OCI-LY7 (cell line): ENCODE measurements at places on chromosomes 12 and 14. TPM values are rescaled to one million over a fixed set of nuclear protein-coding genes. Genes with fewer than 3 reads are reported as not detected.

Gene KLHL33
- 0.09 and 0.11 TPM in 2 replicates for total RNA-seq

Gene AKAP5
- total RNA-seq, result 0.57 TPM in 2 replicates

Gene ABCD2
- total RNA-seq, result 1.9 and 2.4 TPM in 2 replicates

Gene GLT8D2
- total RNA-seq, result not detected in 2 replicates

Gene AICDA
- total RNA-seq, result 38.5 and 55.9 TPM in 2 replicates

Gene DCN
- not detected in 2 replicates for total RNA-seq

Gene P2RX2
- total RNA-seq, result not detected in 2 replicates

Gene SPTB
- not detected in 2 replicates for total RNA-seq

Gene OVCH1
- total RNA-seq, result not detected in 2 replicates

GRCh38 chr14:55071870-55072640, 20.6 kb downstream of the MAPK1IP1L start:
- peak; percentile 36 for DNase-seq

GRCh38 chr12:131559517-131560516, 151.1 kb upstream of the SFSWAP start:
- peak; percentile 41 for DNase-seq

- no peak for DNase-seq
Measured at GRCh38 chr14:92785667-92786426, 8.3 kb upstream of the GOLGA5 start.

DNA sequence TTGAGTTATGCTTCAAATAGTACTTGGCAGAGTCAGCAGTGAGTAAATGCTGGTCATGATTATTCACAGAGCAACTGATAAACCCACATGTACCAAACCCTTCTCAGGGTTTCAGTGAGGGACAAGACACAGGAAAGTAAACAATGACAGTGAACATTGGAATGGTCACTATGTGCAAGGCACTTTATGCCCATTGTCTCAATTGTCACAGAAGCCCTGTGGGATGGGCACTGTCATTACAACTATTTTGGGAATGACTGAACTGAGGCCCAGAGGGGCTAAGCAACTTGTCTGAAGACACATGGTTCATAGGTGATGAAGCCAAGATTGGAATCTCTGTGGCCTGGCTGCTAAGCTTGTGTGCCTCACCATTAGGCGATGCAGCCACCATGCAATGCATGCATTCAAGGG, 238.5 kb downstream of the RBM19 start:
- DNase-seq, result no peak

DNA sequence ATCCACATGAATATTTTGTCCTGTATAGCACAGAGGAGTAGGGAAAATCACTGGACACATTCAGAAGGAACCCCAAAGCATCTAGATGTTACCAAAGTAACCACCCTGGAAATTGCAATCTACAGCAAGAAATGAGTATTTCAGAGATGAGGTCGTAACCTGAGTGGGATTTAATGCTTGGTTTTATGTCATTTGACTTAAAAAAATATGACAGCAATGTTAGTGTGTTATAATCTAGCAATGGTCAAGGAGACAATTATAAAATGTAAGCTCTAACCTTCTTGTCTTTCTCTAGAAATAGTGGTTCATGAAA, 256.6 kb downstream of the NAV3 start:
- no peak for DNase-seq

DNA sequence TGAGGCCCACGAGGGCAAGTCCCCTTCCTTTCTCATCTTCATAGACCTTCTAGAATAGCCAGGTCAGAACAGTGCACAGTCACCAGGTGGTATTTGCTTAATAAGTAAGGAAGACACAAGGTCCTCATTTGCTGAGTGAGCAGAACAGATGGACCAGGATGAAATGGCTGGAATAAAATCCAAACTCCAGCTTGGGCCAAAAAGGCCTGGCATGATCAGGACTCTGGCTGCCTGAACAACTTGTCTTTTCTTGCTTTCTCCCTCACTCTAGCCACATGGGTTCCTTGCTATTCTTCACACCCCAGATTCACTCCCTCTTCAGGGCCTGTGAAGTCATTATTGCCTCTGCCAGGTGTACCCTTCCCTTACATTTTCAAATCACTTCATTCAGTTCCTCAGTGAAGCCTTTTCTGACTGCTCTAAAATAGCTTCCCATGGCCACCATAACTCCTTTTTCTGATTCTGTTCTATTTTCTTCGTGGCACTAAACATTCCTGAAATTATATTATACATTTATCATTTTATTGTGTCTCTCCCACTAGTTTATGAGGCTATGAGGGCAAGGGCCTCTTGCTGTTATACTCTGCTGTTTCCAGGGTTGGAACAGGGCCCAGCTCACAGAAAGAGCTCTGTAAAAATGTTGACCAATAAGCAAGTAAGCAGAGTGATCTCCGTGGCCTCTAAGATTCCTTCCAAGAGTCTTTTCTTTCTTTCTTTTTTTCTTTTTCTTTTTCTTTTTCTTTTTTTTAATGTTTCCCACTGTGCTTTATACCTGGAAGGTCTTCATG, 150.8 kb downstream of the TTC8 start:
- DNase-seq, result no peak

DNA sequence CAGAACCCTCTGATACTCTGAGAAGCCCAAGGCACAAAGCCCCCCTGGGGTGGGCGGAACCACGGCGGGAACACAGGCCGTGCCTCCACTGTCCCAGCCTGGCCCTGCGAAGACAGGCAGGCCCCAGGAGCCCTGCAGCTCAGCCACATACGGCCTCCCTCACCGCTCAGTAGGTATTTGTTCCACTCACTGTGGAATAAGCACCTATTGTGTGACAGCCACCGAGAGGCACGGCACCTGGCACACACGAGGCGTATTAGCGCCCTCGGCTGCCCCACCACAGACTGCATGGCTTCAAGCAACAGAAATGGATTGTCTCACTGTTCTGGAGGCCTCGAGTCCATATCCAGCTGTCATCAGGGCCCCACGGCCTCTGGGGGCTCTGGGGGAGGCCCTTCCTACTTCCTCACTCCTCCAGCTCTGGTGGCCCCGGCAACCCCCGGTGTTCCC, 66.3 kb downstream of the NCOR2 start:
- no peak for DNase-seq

DNA sequence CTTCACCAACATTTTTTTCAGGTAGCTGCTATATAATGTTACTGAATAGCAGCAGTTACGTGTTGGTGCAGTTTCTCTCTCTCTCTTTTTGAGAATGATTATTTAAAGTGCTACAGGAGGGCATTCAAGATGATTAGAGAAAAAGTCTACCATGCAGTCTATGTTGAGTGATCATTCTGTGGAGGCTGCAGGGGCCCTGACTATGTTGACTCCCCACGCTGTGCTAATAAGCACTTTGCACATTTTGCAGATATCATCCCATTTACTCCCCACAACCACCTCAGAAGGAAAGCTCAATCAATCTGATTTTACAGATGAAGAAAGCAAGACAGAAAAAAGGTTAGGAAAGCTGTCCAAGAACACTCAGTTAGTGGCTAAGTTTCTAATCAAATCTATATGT, 87.8 kb downstream of the RTN1 start:
- DNase-seq, result no peak

- no peak for DNase-seq
Measured at GRCh38 chr14:98878282-98878681, 393.7 kb downstream of the BCL11B start.

GRCh38 chr12:47949441-47950341, 13.7 kb upstream of the TMEM106C start:
- peak; percentile 66 for DNase-seq

- no peak for DNase-seq
Measured at GRCh38 chr14:24483604-24484252, 24.3 kb downstream of the CMA1 start.

GRCh38 chr12:121165316-121165715, 32.6 kb downstream of the P2RX7 start:
- no peak for DNase-seq

DNA sequence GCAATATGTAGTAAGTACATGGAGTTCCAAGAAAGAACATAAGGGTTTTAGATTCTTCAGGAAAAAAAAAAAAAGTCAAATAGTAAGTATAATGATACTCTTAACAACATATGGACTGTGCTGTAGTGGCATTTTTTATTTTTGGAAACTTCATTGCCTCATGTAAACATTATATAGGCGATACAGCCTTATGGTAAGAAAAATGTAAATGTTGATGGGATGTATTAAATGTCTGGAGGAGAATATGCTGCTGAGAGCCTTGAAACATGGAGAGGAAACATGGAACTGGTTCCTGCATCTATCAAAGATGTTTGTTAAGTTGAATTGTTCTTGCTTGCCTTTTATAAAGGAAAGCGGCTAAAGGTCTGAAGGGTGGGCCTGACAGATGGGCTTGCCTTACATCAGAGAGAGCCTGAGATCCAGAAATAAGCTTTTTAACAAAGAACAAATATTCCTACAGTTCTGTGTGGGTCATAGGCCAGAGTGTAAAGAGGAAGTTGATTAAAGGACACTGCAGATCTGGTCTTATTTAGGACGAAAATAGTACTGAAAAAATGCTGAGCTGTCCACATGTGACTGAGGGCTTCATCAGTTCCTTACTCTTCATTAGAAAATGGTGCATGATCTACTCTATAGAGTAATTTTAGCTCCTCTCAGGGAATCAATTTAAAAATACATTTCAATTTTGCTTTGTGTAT, 448.1 kb upstream of the DCN start:
- no peak for DNase-seq

DNA sequence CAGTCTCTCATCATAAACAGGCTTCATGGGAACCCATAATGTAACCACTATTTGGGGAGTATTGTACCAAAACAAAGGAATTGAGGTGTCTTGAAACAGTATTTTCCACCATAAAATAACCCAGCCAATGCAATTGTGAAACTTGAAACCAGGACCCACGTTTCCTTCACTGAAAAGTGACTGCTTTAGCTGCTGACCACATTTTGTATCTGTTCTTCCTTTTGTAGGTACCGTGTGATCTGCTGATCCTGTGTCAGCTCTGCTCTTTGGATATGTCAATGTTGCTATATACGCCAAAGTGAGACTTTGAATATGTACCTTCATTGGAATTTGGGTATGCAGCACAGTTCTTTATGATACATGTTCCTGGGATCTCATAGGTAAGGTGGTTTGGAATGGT, 95.1 kb upstream of the CNTN1 start:
- DNase-seq, result no peak

DNA sequence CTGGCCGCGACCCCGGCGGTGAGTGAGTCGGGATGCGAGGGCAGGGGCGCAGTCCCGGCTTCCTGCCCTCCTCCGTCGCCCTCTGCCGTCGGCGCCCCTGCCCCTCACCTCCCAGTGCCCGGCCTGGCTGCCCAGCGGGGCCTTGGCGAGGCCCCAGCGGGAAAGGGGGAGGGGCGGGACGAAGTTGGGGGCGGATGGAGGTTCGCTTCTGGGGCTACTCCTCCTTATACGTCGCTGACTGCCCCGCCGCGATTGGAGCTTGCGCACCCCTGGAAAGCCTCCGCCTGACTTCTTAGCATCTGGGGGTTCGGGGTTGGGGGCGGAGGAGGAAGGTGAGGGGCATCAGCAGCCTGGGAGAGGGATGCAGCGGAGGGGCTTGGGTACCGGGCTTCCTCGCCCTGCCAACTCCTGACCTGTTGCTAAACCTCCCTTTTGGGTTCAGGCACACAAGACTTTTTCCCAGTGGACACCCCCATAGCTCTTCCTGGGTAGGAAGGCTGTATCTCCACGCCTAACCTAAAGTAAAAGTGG, 406 bp downstream of the TMEM263 start:
- peak; percentile 55 for DNase-seq

DNA sequence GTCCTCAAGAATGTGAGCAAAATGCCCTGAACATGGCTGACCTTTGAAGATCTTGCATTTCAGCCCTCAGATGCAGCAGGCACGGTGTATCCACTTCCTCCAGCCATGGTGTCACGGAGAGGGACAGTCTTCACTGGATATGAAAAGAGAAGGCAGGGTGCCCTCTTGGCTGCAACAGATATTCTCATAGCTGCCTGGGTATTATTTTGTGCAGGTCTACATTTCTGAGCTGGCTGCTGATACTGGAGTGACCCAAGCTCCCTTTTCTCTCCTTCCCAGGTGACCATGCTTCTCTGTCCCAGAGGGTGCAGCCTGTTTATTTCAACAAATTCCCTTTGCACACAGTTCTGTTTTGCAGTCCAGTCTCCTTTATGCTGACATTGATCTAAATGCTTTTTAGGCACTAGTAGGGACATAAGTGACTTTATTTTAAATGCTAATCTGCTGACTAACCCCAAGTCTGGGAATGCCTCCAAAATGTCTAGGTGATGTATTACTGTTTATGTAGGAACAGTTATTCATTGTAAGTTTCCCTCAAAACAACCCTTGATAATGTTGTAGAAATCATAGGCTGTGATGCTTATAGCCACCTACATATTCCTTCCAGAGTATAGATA, 17.4 kb upstream of the PYGL start:
- DNase-seq, result no peak

DNA sequence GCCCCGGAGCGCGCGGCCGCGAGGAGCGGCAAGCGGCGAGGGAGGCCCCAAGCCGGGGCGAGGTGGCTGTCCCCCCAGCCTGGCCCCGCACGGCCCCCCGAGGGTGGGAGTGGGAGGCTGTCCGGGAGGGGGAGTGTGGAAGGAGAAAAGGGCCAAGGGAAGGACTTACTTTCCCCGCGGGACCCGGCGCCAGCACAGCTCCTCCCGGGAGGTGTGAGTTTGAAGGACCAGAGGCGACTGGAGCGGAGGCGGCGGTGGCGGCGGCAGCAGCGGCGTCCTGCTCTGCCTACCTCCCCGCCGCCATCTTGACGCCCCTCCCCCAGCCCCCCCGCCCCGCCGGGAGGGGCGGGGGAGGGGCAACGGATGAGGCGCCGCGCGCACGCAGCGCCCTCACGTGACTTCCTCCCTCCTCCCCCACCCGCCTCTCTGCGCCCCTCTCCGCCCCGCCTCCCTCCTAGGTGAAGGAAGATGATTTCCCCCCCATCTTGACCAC, at the start of gene SBNO1:
Gene SBNO1 (minus strand): TSS at position 316 of the 493 bp plus-strand sequence. CDS start 14,406 bp downstream, outside the sequence.
- DNase-seq, result peak; percentile 95

- peak; percentile 59 for DNase-seq
Measured at GRCh38 chr12:111596985-111597830, 1.9 kb downstream of the ATXN2 start.

GRCh38 chr14:100165376-100165775, 5.9 kb upstream of the DEGS2 start:
- no peak for DNase-seq
